ENCODE measurements at places on chromosomes 7 and 10. TPM values are rescaled to one million over a fixed set of nuclear protein-coding genes. Genes with fewer than 3 reads are reported as not detected.

NDUFA5 gene
- 64.8 TPM for polyA plus RNA-seq

CALML5 gene
- not detected for polyA plus RNA-seq

PPP1R9A gene
- polyA plus RNA-seq: 4.9 TPM

MYL10 gene
- not detected for polyA plus RNA-seq

AP5Z1 gene
- 17.6 TPM for polyA plus RNA-seq

CDHR3 gene
- polyA plus RNA-seq: 4.5 TPM

AOAH gene
- not detected for polyA plus RNA-seq

AGBL3 gene
- polyA plus RNA-seq: 2.7 TPM

CDHR1 gene
- polyA plus RNA-seq: 0.03 TPM

CDNF gene
- 1.6 TPM for polyA plus RNA-seq

OR6B1 gene
- polyA plus RNA-seq: not detected

FAM25C gene
- polyA plus RNA-seq: not detected

ADCYAP1R1 gene
- polyA plus RNA-seq: not detected

ZNF365 gene
- polyA plus RNA-seq: 1.1 TPM

FAM237B gene
- not detected for polyA plus RNA-seq

LIPF gene
- not detected for polyA plus RNA-seq

ADAM22 gene
- 0.29 TPM for polyA plus RNA-seq

CNTNAP2 gene
- polyA plus RNA-seq: 0.04 TPM

NEUROD6 gene
- not detected for polyA plus RNA-seq

PILRB gene
- 46.7 TPM for polyA plus RNA-seq

FRAT2 gene
- polyA plus RNA-seq: 3.9 TPM

Measured in A549 (cell line).